ENCODE measurements at places on chromosomes 5 and 9.
A peak's percentile ranks its signal among the peaks of the same experiment; 100 is the strongest.

DNA sequence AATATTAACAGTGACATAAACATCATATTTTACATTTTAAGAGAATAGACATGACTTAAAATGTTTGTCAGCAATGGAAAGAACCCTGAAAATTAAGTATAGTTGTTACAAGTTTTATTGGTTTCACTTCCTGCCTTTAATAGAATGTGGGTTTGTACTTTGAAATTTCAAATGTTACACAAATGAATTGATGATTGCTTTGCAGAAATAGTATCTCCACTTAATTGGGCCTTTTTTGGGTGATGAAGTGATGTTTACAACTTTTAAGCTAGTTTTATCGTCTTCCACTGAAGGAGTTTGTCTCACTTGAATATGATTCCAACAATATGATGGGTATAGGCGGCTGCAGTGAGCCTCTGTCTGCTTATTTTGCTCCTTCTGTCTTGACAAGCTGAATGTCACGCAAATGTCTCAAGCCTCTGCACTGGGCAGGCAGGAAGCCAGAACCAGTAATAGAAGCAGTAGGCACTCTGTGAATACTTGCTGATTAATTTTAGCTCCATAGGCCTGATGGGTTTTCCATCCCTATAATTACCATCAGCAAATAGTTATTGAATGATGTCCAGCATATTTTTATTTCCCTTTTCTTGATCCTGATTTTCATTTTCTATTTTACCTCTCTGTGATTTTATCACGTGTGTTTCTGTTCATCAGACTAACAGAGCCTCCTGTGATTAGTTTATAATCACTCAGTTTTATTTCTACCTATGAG is 10.6 kb upstream of the NR3C1 start:
- DNase-seq: no peak

DNA sequence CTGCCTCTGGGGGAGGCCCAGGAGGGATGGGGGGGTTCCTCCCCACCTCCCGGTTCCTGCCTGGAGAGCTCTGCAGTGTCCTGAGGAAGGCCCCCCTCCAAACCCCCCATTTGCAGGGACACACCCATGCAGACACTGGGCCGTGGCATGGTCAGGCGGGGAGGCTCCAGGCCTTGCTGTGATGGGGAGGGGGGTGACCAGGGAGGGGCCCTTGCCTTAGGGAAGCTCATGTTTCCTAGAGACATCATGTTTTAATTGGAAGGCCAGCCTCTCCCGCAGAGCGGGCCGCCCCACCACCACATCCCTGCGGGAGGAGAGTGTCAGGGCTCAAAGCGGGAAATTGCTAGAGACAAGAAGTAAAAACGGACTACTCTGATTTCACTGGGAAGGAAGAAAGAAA is 12.0 kb downstream of the PRRX2 start:
- no peak for DNase-seq

- peak; percentile 89 for DNase-seq
Measured at GRCh38 chr5:31825518-31826068, 186.7 kb downstream of the PDZD2 start.

DNA sequence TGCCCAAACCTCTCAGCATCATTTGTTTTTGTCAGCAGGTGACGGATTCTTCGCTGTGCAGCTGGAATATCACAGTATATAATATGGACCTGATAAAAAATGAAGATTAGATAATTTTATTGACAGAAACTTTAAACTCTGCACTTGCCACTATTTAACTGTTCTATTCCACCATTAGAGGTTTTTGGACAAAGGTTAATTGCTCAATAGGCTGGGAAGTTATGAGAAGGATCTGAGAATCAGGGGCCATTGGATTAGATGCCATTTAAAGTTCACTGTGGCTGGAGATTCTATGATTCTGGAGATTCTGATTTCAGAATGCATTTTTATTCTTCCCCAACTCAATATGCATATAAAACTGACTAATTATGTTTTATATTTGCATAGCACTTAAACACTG is 59.8 kb upstream of the ANXA1 start:
- no peak for DNase-seq

- peak; percentile 14 for DNase-seq
Measured at GRCh38 chr5:63125392-63125791, 546.8 kb downstream of the LRRC70 start.

DNA sequence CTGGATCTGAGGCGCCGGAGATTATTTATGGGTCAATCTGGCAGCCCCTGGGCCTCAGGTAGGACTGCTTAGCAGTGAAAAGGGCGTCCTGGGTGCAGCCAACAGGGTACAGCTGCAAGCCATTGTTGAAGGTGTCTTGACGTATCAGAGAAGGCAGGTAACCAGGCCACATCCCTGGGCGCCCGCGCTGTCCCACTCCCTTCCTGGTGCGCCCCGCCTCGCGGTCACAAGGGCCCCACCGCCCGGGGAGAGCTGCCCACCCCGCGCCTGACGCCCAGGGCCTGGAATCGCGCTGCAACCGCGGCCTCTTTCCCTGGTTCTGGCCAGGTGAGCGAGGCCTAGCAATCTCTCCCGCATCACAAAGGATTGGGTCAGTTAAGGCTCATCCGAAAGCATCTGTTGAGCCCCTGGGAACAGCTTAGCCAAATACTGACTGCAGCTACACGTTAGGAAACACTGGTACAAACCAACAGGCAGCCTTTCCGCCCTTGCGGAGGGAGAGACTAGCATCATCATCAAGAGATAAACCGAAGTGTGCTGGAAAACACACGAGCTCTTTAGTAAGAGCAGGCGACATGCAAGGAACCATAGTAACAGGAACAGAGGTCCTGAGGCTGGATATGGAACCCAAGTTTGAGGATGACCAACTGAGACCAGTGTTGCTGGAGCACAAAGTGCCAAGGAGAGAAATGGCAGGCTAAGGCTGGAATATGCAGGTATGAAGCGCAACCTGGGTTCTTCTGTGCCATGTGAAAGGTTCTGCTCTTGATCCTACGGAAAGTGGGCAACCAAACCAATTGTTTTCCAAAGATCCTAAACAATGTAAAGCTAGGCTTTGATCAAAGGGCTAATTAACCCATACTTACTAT is 3.6 kb downstream of the RPS23 start:
- DNase-seq: peak; percentile 90

- peak; percentile 60 for DNase-seq
Measured at GRCh38 chr9:137664676-137665075, 45.9 kb downstream of the EHMT1 start.

All from GM23338 (cell line).